CD4-positive, alpha-beta T cell treated with Interleukin-21 for 1 hour (primary cell): ENCODE measurements at places on chromosomes 6 and 20.

DNA sequence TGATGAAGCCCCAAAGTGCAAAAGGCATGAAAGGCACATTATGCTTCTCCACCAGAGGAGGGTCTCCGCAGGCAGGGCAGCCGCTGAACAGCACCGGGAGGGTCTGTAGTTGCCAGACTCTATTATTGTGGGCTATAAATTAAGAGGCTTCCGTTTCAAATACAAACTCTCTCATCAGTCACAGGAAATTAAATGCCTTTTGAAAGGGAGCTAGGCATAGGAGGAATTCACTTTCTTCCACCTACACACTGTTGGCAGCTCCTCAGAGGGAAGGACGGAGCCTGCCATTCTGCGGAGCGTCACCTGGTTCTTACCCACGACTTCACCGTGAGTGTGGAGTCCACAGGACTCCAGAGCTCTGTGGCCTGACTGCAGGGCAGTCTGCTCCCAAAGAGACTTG, 140.8 kb upstream of the AGPAT4 start:
- DNase-seq, result no peak

- DNase-seq, result no peak
These were observed 17.5 kb upstream of the MOCS1 start for GRCh38 chr6:39951716-39952115.

- DNase-seq, result no peak
These were observed 44.4 kb downstream of the ANKRD60 start for GRCh38 chr20:58184063-58184462.

GRCh38 chr6:114061741-114062140, 90.8 kb upstream of the HDAC2 start:
- DNase-seq, result no peak

- DNase-seq, result no peak
These were observed 95.2 kb downstream of the JAG1 start for GRCh38 chr20:10578607-10579006.

DNA sequence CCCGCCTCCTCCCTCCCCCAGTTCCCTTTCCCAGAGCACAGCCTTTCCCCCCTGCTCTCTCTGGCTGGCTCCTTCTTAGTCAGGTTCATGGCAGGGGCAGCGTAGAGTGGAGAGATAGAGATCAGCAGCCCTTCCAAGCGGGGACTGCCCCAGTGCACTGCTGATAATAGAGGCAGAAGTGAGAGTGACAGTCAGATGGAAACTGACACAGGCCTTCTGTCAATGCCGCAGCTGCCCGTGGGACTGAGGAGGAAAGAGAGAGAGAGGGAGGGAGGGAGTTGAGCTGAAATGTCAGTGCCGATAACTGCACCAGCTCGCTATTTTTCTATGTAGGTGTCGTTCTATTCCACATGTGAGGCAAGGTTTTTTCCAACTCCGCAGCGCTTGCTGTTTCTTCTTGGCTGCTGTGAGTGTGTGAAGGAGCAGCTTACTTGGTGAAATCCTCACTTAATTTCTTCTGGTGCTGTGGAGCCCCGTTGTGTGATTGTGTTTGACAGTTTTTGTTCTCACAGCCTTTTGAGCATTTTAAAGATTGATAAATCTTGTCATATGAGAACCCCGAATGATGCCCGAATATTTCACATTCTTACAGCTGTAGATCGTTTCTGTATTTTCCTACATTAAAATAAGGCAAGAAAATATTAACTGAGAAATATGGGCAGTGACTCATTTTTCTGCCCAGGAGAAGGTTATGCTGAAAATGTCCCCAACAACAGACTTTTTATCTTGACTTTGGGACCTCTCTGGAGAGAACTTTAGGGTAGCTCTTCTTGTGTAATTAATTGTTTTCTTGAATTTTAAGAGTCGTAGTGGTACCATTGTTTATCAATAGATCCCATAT, 386.4 kb upstream of the MMS22L start:
- no peak for DNase-seq

DNA sequence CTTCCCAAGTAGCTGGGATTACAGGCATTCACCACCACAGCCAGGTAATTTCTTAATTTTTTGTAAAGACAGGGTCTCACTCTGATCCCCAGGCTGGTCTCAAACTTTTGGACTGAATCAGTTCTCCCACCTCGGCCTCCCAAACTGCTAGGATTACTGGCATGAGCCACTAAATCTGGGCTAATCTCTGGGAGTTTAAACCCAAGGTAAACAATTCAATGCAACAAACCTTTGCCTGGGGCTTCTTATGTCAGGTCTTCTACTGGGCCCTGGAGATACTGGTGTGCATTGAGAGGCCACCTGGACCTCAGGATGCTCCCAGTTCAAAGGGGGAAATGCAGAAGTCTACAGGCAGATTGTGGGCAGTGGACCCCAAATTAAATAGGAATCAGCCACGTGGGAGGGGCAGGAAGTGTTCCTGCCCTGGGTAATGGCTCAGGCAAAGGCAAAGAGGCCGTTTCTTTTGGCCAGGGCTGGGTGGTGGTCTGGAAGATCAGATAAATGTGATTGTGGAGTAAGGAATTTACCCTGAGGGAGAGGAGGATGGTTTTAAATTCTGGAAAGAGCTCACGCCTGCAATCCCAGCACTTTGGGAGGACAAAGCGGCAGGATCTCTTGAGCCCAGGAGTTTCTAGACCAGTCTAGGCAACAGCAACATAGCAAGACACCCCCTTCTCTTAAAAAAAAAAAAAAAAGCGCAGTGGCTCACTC, 1.3 kb upstream of the MYBL2 start:
- DNase-seq, result no peak
